ENCODE measurements at places on chromosomes 3 and 15.

DNA sequence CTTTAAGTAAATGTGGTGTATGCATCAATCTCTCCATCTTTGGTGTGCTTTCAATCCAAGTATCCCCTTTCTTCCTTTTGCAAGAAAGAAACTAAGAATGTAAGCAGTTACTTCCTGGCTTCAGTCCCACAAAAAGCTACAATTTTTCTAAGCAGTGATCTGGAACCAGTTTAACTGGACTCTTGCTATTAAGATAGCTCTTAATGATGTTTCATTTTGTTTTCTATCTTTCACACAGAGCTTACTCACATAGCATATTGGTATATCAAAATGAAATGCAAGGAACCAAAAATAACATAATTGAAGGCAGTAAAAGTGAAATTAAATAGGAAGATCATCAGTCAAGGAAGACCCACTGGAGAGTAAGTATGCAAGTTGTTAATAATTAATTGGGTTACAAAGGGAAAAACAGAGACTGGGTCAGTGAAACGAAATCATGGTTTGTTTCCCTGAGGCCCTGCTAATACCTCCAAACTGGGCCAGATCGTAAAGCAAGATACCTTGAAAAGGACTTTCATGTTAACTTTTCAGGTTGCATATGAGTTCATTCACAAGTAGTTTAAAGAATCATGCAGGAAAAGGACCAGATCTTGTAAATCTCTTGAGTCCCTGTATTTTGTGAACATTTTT lies 41.9 kb downstream of the GPR160 start:
- H3K27ac ChIP-seq: no peak overlapping the region
- H3K27me3 ChIP-seq: no peaks in the 10 kb centered on the region
- no peak for DNase-seq
- no peak overlapping the region for H3K4me3 ChIP-seq
- H3K4me1 ChIP-seq: peaks cover 8% of the 10 kb centered on the region

- H3K36me3 ChIP-seq: peaks cover 30% of the 10 kb centered on the region
- H3K27me3 ChIP-seq: no peaks in the 10 kb centered on the region
- H3K4me3 ChIP-seq: no peak overlapping the region
- DNase-seq: no peak
- no peaks in the 10 kb centered on the region for H3K4me1 ChIP-seq
Measured at GRCh38 chr15:51888593-51889195, 59.2 kb downstream of the TMOD3 start.

DNA sequence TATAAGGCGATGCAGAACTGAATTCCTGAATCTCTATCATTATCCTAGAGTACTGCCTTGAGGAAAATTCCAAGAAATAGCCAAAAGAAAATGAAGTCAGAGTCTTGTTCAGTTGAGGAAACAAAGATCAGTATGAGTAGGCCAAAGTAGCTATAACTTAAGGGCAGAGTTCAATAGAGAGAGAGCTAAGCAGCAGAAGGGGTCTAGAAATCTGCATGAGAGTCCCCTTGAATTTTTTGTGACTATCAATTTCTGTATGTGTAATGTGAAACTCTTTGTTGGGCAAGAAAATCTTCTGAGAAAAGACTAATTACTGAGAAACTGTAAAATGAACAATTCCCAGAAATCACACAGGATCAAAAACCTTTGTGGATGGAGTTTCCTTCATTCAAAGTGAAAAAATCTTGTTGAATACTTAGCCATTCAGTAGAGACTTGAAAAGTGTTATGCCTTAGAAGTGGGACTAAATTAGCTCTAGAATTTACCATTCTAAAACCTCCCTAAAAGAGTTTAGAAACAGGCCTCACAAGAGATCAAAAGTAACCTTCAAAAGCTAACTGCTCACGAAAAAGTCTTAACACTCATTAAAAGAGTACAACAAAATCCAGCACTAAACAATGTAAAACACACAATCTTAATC lies 43.1 kb upstream of the FNDC3B start:
- H3K4me1 ChIP-seq: no peaks in the 10 kb centered on the region
- DNase-seq: no peak
- H3K27me3 ChIP-seq: no peaks in the 10 kb centered on the region

- no peak for DNase-seq
- no peaks in the 10 kb centered on the region for H3K36me3 ChIP-seq
- peaks cover 30% of the 10 kb centered on the region for H3K4me1 ChIP-seq
- H3K27ac ChIP-seq: no peak overlapping the region
Measured at GRCh38 chr3:195043607-195044339, 227.2 kb downstream of the XXYLT1 start.

DNA sequence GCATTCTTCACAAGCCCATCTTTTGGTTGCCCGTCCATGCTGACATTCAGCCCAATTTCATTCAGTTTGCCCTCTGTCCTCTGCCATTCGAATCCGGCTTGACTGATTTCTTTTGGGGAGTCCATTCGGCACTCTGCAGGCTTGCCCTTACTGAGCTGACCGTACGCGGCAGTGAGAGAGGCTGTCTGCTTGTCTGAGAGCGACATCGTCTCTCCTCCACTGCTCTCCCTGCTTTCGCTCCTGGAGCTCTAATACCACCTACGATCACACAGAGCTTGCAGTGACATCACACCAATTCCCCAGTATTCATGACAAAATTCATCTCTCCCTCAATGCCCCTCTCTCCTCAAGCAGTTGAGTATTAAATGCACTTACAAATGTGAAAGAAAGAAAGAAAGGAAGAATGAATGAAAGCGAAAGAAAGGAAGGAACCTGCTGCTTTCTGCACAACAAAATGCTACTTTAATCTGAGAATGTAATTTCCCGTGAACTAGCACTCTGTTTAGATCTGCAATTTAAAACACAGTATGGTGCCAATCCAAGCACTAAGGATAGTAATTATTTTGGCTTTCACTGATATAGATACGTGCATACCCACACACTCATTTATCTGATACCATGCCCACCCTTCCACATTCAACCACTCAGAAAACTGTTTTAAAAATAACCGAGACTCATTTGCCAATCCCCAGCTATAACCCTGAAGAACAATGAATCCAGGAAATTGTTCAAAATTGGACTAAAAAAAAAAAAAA lies 89.5 kb downstream of the DHX30 start:
- H3K4me3 ChIP-seq: peak overlapping the region; percentile 3
- H3K27ac ChIP-seq: peak overlapping the region; percentile 78
- no peaks in the 10 kb centered on the region for H3K27me3 ChIP-seq
- no peak for DNase-seq

GRCh38 chr15:34701536-34701935 lies 53.3 kb downstream of the GJD2 start:
- H3K36me3 ChIP-seq: no peaks in the 10 kb centered on the region
- H3K27me3 ChIP-seq: no peaks in the 10 kb centered on the region
- peaks cover 14% of the 10 kb centered on the region for H3K4me1 ChIP-seq
- no peak overlapping the region for H3K4me3 ChIP-seq

- H3K4me3 ChIP-seq: no peak overlapping the region
- peak overlapping the region; percentile 54 for H3K27ac ChIP-seq
- DNase-seq: no peak
- no peaks in the 10 kb centered on the region for H3K27me3 ChIP-seq
Measured at GRCh38 chr3:57068437-57069089, 8.1 kb downstream of the SPATA12 start.
